ENCODE measurements at places on chromosomes 2 and 18.

DNA sequence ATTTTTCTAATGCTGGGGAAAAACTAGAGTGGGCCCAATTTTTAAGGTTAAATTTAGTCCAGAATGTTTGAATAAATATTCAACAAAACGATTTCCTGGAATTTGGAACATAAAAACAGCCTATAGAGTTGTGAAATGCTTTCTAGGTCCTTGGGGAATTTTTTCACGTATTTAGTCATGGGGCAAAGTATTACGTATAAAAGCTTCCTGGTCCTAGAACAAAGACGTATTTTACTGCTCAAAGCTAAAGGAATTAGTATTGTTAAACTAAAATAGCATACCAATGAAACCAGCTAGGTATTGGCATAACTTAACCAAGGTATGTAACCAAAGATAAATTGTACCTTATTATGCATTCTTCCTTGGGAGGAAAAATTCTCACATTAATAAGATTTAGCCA is 1.6 kb downstream of the SESTD1 start:
- no peak for DNase-seq

GRCh38 chr2:190149200-190149599 is 86.7 kb upstream of the MSTN start:
- DNase-seq = no peak

DNA sequence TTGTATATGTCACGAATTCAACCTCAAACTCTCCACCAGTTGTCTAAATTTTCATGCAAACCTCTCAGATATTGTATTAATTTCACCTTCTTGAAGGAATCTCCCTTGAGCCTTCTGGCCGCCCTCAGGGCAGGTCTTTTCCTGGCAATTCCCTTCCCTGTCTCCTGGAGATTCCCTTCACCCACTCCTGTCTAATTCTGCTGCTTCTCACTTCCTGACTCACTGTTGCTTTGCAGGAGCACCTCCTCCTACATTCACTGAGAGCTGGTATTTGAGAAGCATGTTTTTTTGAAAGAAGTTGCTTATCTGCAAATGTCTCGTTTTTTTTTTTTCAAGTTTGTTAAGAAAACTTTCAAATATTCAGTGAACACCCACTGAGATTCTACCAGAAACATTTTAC is 79.9 kb upstream of the OTOS start:
- DNase-seq = no peak

- DNase-seq = no peak
Observed at GRCh38 chr2:224969633-224970260, 72.5 kb downstream of the DOCK10 start.

DNA sequence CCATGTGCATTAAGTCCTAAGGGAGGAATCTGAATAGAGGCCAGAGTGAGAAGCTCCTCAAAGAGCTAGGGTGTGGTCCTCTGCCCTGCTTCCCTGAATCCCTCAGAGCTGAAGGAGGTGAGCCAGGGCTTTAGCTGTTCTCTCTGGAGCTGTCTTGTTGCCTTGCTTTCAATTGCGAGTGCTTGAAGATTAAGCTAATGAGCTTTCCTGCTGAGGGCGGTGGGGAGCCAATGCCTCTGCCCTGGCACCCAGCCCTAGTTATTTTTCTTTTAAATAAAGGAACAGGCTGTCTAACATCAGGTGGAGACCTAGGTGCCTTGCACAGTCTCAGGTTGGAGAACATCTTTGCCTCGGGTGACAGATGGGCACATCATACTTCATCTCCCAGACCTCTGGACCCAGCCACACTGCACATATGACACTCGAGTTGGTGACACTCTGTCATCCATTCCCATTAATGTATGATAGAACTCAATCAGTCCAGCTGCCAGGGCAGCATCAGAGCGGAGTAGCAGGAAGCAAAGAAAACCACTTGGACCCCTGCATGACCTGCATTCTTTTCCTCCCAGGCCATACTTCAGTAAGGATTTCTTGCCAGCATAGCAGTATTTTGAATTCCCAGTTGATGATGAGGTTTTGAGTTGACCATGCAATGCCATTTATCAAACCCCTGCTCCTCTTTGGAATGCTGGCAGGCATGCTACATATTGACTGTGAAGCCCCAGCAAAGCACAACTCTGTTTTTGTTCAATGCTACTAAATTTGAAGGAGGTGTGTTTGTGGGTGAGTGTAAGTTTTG is 292.7 kb downstream of the RNF144A start:
- no peak for DNase-seq

DNA sequence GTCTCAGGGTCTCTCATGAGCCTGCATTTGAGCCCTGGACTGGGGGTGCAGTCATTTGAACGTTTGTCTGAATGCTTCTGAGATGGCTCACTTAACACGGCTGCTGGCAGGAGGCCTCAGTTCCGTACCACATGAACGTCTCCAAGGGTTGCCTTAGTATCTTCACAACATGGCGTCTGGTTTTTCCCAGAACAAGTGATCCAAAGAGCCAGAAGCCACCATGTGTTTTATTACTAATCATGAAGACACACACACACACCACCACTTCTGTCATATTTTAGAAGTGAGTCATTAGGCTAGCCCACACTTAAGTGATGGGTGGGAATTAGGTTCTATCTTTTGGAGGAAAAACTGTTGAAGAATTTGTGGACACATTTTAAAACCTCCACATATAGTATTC is 15.0 kb upstream of the MYO1B start:
- no peak for DNase-seq

- DNase-seq = no peak
Observed at GRCh38 chr2:128369108-128369555, 50.5 kb upstream of the HS6ST1 start.

DNA sequence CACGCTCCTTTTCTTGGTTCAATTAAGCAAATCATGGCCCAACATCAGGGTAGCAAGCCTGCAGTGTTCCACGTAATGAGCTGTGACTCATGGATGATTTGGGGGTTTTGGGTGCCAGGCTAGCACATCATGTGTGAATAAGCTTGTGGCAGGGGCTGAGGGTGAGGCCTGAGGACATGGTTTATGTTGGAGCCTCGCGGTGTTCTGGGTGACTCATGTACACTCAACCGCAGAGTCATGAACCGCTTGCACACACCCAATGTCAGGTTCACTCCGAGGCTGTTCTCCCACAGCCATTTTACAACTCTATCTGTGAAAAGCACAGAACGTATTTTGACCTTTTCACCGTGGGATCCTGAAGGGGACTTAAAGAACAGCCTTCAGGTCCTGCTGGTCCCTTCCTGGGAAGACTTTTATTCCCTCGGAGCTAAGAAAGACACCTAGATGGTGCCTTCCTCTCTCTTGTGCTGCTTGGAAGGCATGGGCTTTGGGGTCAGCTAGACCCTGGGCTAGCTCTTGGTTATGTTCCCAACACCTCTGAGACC is 139.9 kb upstream of the ZEB2 start:
- DNase-seq = peak; percentile 63

GRCh38 chr2:118842661-118843482 is 4.6 kb downstream of the EN1 start:
- no peak for DNase-seq

DNA sequence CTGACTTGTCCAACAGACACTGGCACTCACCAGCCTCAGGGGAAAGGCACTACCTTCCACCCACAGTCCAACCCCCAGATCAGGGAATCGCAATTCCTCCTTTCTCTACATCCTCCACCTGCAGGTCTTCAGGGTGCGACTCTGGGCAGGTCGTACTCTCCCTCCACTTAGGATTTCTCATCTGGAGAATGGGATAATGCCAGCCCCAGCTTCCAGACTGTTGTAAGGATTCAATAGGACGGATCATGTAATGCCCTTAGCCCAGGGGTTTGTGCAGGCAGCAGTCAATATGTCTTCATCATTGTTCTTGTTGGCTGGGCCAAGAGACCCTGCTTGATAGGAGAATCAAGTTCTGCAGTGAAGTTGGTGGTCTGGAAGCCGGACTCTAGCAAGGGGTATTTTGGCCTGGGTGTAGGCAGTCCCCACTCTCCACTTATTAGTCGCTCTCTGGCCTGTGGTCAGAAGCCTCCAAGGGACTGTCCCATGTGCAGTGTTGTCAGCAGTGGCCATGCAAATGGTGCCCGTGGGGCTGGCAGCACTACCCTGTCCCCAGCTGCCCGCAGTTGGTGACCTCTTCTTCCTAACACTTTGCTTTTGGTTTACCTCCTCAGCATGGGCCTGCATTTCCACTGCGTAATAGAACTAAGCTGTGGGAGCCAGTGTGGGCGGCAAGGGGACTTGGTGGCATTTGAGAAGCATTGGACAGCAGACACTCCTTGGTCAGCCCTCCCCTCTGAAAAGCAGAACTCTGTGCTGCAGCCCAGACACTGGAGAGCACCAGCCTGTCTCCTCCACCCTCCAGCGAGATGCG is 172.4 kb upstream of the HS6ST1 start:
- no peak for DNase-seq

- DNase-seq = no peak
Observed at GRCh38 chr2:74505448-74506246, 1.8 kb downstream of the PCGF1 start.

- no peak for DNase-seq
Observed at GRCh38 chr2:239574054-239574433, 173.2 kb upstream of the HDAC4 start.

DNA sequence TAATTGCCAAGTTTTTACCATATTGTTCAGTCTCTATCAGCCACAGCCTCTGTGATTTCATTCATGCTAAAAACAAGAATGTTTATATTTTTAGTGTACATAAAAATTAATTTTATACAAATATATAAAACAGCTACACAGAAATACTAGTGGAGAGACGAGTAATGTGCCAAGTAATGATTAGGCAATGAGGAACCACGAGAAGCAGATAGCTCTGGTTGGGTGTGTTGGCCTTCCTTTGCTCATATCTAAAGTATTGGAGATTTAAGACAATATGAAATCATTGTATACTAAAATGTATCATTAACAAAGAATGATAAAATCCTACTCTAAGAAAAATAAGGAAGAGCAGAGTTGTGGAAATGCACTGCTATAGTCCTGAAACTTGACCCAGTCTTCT is 326.7 kb downstream of the AGAP1 start:
- no peak for DNase-seq

GRCh38 chr2:19458427-19459003 is 100.1 kb upstream of the OSR1 start:
- DNase-seq = no peak

GRCh38 chr2:146537477-146537876 is 1307.4 kb upstream of the ACVR2A start:
- DNase-seq = no peak

DNA sequence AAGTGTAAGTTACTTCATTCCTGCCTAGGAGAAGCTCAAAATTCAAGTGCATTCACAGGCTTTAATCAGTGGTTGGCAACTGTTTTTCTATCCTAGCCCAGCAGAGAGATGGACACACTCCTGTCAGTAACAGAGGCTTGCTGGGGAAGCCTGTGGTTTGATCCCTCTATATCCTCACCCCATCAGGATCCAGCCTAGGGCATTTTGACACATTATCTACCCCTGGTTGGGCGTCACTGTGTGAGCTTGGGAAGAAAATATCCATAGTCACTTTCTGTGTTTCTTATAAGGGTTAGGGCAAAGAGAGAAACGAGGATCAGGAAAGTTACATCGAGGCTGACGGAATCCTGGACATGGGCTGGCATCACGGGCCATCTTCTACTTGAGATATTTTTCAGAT is 10.0 kb downstream of the NT5DC4 start:
- DNase-seq = no peak

- no peak for DNase-seq
Observed at GRCh38 chr2:128781585-128782385, 463.1 kb upstream of the HS6ST1 start.

- no peak for DNase-seq
Observed at GRCh38 chr18:25350489-25351251, 1.3 kb downstream of the ZNF521 start.

Measured in stimulated activated CD8-positive, alpha-beta memory T cell treated with anti-CD3 and anti-CD28 coated beads, Interleukin-4, amount 100 ng/mL, for 4 hours (primary cell).